ENCODE measurements at places on chromosomes 12 and 14.

DNA sequence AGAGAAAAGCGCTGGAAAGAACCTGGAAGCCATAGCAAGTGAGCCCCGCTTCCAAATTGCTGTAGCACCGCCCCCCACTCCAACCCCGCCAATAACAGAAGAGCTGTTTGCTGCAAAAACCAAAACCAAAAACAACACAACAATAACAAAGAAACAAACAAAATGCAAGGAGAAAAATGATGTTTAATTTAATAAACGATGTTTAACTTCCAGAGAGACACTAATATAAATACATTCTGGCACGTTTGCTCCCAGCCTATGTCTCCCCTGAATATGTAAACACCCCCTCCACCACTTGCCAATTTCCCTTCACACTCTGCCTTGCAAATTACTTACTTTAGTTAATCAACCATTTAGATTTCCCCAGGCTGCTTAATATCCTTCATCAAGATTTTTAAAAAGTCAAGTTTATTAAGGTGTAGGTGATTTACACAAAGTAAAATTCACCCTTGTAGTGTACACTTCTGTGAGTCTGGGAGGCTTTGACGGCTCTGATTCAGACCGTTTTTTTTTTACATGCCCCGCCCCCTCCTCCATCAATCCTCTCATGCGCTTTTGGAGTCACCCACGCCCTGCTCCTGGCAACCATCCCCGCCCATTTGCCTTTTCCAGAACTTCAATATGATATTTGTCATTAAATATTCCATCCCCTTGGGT lies 482 bp upstream of the IFI27L2 start:
- DNase-seq: peak; percentile 61

DNA sequence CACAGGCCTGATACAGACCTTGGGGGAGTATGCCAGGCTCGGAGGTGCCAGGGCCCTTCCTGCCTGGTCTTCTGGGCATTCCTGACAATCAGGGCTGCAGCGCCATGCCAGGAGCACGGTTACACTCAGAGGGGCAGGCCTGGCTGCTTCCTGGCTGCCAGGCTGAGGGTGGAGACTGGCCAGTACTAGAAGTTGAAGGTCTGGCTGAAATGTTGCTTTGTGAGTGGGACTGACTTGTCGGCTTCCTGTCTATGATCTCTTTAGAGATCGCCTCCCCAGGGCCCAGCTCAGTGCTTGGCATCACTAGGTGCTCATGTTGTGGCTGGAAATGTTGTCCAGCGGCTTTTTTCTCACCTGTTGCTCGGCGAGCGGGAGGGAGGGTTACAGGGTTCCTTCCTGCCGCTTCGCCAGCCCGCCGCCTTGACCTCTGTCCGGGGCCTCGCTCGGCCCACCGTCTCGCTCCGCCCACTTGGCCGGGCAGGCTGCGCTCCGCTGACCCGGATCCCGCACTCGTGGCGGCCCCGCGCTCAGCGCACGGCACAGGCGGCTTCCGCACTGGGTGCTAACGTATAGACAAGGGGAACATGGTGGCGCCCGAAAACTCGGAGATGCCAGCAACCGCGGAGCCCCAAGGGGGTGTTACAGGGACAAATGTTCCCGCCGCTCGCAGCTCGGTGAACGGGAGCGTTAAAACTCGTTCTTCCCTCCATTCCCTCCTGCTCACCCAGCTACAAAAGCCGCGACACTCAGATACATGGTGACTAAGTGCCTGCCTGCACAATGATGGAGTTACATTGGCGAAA lies 32.6 kb downstream of the PAPLN start:
- DNase-seq: peak; percentile 35

DNA sequence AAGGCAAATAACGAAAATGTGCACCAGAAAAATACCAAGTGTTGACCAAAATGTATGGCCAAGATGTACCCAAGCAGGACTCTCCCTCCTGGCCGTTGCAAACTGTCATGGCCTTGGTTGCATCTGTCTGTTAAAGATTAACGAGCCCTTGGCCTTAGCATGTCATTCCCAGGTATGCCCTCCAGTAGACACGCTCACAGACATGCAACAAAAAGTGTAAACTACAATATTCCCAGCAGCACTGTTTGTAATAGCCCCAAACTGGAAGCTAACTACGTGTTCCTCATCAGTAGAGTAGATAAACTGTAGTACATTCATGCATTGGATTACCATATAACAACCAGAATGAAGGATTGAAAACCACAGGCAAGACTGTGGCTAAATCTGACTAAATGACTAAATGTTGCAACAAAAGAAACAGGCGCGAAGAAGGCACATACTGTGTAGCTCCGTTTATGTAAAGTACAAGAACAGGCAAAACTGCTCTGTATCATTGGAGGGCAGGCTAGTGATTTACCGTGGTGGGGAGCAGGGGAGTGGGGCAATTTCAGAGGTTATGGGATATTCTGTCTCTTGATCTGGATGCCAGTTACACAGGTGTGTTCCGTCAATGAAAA lies 232.8 kb upstream of the DIO3 start:
- no peak for DNase-seq

- no peak for DNase-seq
These were observed 231.7 kb downstream of the NRXN3 start for GRCh38 chr14:78401866-78402265.

GRCh38 chr14:75162631-75163030 lies 13.8 kb downstream of the TMED10 start:
- DNase-seq: no peak

- DNase-seq: no peak
These were observed 101.7 kb upstream of the ATF7IP start for GRCh38 chr12:14263742-14264141.

GRCh38 chr14:23124337-23124954 lies 5.4 kb upstream of the CEBPE start:
- no peak for DNase-seq

- no peak for DNase-seq
These were observed 85.6 kb downstream of the LMO3 start for GRCh38 chr12:16520328-16520727.

DNA sequence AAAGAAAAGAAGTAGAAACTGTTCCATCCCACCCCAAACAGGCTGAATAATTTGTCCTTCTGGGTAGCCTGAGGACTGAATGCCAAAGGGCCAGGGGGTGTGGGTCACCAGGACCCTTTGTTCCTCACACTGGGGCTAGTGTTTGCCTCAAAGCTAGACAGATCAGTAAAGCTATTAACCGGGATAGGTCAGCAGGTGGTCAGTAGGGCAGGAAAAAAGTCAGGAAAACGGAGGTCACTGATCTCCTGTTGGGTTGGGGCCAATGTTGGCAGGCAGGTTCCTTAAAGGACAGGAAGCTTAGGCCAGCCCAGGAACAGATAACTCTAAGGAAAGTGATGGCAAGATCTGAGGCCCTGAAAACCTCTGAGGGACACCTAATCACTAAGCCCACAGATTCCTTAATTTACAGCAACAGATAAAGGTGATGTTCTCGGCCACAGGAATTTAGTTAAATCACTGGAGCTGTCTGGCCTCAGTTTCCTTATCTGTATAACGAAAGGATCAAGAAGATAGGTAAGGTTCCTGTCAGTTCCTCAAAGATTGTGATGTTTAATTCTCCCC lies 22.7 kb upstream of the TMPO start:
- DNase-seq: no peak

DNA sequence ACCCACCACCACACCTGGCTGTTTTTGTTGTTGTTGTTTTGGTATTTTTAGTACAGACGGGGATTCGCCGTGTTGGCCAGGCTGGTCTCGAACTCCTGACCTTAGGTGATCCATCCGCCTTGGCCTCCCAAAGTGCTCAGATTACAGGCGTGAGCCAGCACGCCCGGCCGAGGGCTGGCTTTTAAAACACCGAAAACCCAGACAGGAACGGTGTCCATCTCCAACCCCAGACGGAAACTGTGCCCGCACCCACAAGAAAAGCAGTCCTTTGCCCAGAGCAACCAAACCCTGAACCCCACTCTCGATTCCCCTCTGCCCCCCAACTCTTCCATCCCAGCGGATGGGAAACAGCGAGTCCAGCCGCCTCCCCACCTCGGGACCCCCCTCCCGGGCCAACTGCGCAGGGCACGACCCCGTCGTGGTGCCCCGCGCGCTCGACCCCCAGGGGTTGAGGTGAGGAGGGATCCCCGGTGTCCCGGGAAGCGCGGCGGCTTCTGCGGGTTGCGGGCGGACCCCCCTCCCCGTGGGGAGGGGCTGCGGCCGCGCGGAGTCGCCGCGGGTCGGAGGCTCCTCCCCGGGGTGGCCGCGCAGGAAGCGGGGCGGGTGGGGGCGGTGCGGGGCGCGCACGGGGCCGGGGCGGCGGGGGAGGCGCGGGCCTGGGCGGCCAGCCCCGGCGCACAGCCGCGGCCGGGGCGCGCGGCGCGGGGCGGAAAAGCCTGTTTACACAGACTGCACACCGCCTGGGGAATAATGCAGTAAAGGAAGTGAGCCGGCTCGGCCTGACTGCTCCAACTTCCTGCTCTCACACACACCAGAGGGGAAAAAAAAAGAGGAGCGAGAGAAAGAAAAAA lies at the start of gene ELK3:
Gene ELK3 (plus strand): TSS at position 651 of the 851 bp plus-strand sequence.
- peak; percentile 82 for DNase-seq

Measured in EH (cell line).